ENCODE measurements at places on chromosomes 4 and X.

- peak; percentile 46 for DNase-seq
Measured at GRCh38 chr4:152099981-152100378, 339.2 kb upstream of the GATB start.

GRCh38 chr4:159055833-159056232 lies 47.0 kb upstream of the RAPGEF2 start:
- DNase-seq, result no peak

- no peak for DNase-seq
Measured at GRCh38 chr4:101777431-101777830, 13.1 kb upstream of the BANK1 start.

DNA sequence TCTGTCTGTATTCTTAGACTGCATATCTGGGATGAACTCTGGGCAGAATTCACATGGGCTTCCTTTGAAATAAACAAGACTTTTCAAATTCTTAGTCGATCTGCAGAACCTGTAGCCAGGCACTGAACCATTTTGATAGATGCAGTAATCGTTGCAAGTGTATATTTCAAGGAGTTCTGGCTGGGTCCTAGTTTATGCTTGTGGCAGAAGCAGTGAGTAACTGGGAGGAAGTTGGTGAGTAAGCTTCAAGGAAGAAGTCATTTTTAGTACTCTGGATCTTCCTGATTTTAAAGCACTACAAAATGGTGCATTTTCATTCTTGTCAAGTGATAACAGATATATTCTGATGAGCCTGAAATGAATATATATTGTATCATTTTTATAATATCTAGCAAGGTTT lies 9.5 kb downstream of the HPRT1 start:
- DNase-seq, result no peak

- DNase-seq, result no peak
Measured at GRCh38 chr4:141905751-141906150, 269.4 kb downstream of the IL15 start.

DNA sequence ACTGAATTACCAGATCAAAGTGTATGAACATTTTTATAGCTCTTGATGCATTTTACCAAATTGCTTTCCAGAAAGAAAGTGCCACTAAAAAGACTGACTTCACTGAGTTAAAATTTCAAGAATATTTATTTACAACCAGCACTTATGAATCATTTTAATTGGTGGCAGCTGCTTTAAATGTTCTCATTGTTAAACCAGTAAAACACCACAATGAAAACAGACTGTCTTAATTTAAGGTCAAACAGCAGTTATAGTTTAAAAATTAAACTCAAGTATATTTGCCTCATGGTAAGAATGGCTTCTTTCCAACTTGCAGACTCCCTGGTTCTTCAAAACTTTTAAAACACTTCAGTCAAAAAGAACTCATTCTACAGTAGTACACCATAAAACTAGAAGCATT lies 36.9 kb downstream of the AMMECR1 start:
- no peak for DNase-seq

GRCh38 chrX:11759172-11759460 lies 1.1 kb downstream of the MSL3 start:
- no peak for DNase-seq

DNA sequence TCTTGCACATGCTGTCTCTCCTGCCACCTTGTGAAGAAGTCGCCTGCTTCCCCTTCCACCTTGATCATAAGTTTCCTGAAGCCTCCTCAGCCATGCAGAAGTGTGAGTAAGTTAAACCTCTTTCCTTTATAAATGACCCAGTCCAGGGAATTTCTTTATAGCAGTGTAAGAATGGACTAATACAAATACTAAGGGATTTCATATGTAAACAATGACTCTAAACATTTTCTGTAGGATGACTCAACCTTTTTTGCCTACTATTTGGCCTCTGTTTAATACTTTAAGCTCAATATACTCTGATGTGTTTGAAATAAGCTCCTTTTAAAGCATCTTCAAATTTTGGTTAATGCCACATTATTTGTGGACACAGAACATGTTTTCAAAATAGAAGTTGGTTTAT lies 813.5 kb upstream of the SLIT2 start:
- no peak for DNase-seq

Data from CD4-positive, alpha-beta T cell treated with Interleukin-6 for 4 hours (primary cell).